ENCODE measurements at places on chromosomes 7 and 10.

DNA sequence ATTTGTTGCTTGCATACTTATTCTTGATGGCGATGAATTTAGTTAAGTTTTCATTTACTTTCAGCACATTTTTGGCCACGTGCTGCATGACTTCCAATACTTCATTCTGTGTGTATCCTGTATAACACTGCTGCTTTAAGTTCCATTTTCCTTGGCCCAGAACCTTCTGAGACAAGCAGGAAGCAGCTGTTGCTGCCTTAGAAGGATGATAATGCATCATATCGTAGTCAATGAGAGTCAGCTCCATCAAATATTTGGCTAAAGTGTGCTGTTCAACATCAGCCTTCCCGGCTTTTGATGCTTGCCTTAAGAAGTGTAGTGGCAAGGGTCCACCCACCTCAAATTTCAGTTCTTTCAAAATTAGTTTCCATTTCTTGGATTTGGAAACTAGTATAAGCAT lies 59.2 kb upstream of the GLCCI1 start:
- no peak for ATAC-seq

GRCh38 chr7:151306374-151306773 lies 35.2 kb upstream of the NUB1 start:
- no peak for ATAC-seq

DNA sequence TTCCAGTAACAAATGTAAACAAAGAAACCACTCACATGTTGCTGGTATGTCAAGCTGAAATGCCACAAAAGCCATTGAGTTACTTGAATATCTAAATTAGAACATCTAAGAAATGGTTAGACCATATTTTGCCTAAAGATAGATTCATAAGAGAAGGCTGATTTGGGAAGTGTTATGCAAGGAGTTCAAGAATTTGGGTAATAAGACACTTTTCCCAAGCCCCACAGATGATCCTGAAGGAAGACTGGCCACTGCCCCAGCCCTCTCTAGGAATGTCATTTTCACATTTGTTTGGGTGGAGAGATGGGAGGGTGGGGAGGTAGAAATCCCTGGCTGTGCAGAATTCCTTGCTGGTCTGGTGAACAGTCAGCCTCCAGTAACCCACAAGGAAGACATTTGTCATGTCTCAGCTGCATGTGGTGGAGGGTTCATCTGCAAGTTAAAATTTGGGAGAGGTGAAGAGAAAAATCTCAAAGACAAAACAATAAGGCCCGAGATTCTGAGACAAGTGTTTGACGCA lies 427.2 kb upstream of the KLF6 start:
- ATAC-seq = no peak

DNA sequence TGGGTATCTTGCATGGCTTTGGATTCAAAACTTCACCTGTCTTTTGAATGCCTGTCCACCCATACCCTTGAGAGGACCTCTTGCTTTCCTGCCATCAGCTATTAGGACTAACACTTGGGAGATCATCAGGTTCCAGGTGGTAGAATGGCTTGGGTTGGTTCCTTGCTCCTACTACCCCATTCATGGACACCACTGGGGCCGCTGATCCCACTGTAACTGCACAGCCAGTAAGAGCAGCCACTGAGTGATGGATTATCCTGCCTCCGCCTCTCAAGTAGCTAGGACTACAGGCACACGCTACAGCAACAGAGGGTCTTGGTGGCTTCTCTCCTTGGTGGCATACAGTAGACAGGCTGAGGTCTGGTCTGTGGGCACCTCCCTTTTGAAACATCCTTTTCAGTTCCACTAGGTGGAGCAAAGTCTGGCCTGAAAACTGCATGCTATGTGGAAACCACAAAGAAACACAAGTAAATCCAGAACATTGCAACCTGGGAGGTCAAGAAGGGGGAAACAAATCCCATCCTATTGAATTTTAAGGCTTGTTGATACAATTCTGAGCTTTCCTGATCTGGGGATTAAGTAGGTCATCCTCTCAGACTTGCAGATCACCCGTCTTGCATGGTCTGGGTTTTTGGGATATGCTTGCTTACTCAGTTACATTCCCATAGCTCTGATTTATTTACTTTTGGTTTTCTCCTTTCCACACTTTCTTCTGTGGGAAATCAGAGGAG lies 9.4 kb downstream of the WBP1L start:
- ATAC-seq = peak; percentile 72

DNA sequence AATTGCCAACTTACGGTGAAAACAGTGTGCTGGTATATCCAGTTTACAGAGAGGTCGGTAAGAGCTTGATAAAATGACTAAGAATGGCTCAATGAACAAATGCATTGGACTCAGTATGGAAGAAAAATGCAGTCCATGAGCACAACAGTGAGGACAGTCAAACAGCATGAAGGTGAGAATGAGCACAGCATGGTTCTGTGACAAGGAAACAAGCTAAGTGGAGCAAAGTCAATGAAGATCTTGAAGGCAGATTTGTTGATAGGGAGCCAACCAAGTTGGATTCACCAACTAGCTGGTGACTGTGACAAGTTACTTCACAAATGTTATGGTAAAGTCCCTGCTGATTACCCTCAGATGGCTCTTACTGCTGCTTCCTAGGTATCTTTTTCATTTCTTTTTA lies 75.9 kb downstream of the SHOC2 start:
- no peak for ATAC-seq

DNA sequence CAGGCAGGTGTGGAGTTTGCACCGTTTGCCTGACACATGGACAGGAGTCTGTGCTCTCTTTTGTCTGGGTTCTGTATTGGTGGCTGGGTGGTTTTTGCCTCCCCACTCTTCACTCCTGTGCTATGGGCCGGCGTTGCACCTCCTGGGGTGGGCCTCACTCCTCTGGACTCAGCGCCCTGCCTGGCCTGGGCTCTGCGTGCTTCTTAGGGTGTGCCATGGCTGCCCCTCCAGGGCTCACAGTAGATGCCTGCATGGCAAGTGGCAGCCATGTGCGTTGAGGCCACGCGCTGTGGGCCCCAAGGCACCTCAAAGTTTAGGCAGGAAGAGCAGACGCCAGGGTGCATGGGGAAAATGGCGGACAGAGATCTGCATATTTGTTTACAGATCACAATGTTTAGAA lies 319.8 kb downstream of the ADARB2 start:
- ATAC-seq = no peak

GRCh38 chr7:90642978-90643377 lies 46.9 kb downstream of the CDK14 start:
- no peak for ATAC-seq

DNA sequence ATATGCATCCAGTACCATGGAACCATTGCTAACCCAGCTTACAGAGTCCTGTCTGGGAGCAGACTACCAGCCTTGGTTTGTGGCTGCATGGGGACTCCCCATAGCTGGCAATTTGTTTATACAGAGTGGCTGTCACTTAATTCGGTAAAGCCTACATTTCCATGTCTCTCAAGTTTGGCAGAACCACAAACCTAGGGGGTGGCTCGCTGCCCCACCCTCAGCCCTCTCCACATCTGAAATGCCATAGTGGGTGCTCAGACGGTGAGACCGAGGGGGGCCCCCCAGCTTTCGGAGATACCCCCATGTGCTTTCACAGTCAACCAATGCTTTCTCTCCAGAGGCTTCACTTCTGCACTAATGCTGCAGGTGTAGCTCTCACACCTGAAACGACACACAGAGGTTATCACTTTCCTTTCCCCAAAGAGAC lies 75.5 kb upstream of the KAT6B start:
- peak; percentile 74 for ATAC-seq

GRCh38 chr7:95503271-95504131 lies 17.8 kb downstream of the ASB4 start:
- no peak for ATAC-seq

DNA sequence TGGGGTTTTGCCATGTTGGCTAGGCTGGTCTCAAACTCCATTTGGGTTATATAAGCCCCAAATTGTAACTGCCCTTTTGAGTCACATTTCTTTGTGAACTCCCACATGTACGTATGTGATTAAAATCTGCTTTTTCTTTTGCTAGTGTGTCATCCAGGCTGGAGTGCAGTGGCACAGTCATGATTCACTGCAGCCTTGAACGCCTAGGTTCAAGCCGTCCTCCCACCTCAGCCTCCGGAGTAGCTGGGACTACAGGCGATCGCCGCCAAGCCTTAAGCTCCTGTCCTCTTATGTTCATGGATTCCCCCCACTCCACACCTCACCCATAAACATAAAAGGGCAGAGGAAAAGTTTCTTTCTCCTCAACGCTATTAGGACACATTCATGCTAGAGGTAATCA lies 4.4 kb upstream of the SMC3 start:
- ATAC-seq = no peak

GRCh38 chr7:45625714-45626440 lies 51.7 kb downstream of the ADCY1 start:
- no peak for ATAC-seq

GRCh38 chr7:138668229-138668596 lies 32.9 kb downstream of the SVOPL start:
- ATAC-seq = no peak

GRCh38 chr7:88693131-88693530 lies 66.4 kb upstream of the ZNF804B start:
- ATAC-seq = no peak

- ATAC-seq = no peak
Measured at GRCh38 chr10:89830624-89831023, 129.2 kb downstream of the KIF20B start.

- no peak for ATAC-seq
Measured at GRCh38 chr10:29771376-29771775, 136.6 kb upstream of the SVIL start.

DNA sequence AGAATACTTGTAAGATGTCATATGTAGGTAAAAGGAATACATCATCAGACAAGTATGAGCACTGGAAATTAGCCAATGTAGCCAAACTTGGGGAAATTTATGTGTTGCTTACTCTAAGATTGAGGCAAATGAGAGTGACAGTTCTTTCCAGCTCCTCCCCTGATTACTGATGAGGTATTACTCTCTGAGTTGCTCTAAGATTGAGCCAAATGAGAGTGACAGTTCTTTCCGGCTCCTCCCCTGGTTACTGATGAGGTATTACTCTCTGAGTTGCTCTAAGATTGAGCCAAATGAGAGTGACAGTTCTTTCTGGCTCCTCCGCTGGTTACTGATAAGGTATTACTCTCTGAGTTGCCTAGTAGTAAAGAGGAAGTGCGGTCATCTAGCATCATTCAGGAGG lies 435.8 kb downstream of the NRG3 start:
- ATAC-seq = no peak

- no peak for ATAC-seq
Measured at GRCh38 chr10:132035476-132035875, 30.3 kb upstream of the JAKMIP3 start.

DNA sequence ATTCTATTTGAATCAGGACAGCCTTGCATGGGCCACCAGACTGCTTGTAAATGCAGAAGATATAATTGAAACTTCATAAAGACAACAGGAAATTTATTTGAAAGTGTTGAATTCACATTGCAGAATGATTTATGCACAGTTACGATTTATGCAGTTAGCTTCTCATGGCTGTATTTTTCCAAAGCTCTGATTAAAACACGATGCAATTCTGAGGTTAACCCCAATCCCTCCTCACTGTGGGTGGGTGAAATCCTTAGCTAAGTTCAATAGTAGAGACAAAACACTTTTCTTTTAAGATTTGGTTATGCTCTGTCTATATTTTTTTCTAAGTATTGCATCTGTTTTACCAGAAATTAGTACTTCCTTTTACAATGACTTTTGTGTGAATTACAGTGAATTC lies 728.8 kb upstream of the IGFBP3 start:
- ATAC-seq = no peak

DNA sequence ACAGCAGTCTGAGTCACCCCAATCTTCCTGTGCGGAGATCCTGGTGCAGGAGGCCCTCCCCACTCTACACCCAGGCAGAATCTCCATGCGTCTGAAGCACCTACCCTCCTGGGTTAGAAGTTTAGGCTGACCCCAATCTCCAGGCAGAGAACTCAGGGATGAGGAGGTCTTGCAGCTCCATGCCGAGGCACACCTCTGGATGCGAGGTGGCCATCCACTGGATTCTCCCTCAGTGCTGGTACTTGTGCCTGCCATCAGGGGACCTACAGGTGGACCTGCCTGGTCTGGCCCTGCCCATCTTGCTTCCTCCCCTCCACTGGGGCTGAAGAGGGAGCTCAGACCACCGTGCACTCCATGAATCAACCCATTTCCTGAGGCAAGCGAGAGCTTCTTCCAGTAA lies 28.8 kb upstream of the AMPH start:
- ATAC-seq = no peak

DNA sequence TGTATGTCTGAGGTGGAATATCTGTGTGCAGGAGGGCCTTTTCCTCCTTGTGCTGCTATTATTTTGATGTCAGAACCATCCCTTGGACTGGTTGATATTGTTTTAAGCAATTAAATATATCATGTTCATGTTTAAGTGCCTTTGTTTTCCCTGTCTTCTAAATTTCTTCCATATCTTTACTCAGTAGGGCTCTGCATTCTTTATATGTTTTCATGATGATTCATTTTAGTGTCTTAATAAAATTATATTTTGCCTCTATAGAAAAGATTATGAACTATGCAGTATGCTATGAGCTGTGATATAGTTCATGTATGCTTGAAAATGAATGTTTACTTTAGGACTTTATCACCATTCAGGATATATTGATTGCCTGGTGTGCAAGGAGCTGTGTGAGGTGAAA lies 34.8 kb downstream of the AHR start:
- ATAC-seq = no peak

DNA sequence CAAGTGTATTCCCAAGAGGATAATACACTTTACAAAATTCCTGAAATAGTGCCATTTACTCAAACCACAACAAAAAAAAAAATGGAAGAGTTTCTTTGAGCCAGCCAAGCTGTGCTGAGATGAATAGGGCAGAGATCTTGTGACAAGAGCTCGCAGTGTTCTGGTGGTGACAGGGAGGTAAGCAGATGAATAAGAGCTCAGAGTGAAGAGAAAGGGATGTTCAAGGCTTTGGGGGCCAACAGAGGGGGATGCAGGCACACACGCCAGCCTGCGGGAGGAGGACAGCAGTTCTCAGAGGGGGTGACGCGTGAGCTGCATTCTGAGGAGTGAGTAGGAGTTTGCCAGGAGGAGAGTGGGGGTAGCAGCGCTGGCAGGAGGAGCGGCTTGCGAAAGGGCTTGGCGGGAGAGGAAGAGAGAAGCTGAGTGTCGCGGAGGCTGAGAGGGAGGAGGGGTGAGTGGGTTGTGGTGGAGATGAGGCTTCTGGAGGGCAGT lies 194.4 kb upstream of the IMMP2L start:
- no peak for ATAC-seq

- ATAC-seq = no peak
Measured at GRCh38 chr7:156334636-156335035, 305.9 kb upstream of the RNF32 start.

DNA sequence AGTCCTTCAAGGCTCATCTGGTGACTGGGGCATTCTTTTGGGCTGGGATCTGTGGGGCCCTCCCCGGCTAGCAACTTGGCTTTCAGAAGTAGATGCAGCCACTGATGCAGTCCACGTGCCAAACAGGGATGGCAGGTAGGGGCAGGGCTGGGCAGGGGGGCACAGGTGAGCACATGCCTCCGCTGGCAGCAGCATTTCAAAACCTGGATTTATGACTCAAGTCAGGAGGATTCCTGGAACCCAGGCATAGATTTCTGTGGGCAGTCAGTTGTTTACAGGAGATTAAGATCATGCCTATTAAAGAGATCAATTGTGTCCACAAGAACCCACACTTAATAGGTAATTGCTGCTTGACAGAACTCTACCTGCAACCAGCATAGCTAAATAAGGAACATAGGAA lies 839 bp upstream of the HABP2 start:
- no peak for ATAC-seq

- ATAC-seq = no peak
Measured at GRCh38 chr10:88399240-88399639, 183.9 kb downstream of the RNLS start.

Measured in activated CD4-positive, CD25-positive, alpha-beta regulatory T cell treated with anti-CD3 and anti-CD28 coated beads, Interleukin-2, amount 50 U/mL, for 24 hours (primary cell).